Jurkat, Clone E6-1 (cell line): ENCODE measurements at places on chromosomes 7 and 10.

GRCh38 chr7:94697035-94697974 is 41.4 kb upstream of the SGCE start:
- DNase-seq, result no peak

DNA sequence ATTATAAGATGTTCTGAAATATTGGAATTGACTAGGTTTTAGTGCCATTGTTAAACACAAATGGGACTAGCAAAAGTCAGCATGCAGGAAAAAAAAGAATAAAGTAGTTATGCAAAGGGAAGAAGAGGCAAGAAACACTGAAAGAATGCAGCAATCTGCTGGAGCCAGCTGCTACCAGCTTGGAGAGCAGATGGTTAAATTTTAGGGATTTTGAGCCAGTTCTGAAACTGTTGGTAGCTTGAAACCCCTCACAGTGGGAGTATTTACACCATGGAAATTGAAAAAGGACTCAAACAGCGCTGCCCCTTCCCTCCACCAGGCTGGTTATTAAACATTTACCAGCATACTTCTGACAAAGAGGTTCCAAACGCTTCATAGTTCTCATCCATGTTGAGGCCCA is 41.0 kb downstream of the SCRN1 start:
- no peak for DNase-seq

- peak; percentile 32 for DNase-seq
These were observed 29.0 kb downstream of the GSTO2 start for GRCh38 chr10:104297697-104298660.

- no peak for DNase-seq
These were observed 36.2 kb downstream of the WASL start for GRCh38 chr7:123712619-123713018.

- DNase-seq, result no peak
These were observed 15.8 kb downstream of the TMEM254 start for GRCh38 chr10:80094231-80094630.

- no peak for DNase-seq
These were observed 29.9 kb downstream of the SNX13 start for GRCh38 chr7:17910377-17910776.

DNA sequence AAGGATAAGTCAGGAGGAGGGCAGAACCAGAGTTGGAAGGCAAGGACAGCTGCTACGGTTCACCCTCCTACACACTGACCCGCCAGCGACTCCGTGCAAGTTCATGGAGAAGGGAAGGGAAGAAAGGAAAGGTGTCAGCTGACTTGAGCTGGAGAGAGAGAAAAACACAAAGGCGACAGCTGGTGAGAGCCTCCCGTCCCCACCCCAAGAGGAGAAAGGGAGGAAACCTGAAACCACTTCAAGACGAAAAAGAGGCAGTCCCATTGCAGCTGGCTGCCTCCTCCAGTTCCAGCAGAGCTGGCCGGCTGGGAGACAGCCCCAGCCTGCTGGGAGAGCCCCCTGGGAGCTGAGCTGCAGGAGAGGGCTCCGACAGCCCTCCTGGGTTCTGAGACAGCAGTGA is 75.2 kb downstream of the PARD3 start:
- DNase-seq, result peak; percentile 70

DNA sequence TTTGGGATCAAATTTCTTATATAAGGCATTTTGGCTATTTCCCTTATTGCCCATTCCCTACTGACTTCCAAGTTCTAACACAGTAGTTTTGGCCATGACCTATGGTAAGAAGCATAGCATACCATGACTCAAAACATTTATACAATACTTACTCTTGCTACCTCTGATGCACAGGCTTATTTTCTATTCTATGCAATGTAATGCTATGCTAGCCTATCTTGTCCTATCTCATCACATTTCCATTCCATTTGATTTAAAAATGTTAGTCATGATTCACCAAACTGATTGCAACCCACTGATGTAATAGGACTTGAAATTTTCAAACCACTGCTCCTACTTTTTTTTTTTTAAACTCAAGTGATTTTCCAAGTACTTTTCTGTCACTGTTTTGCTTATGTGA is 658.5 kb downstream of the TYW1 start:
- no peak for DNase-seq

GRCh38 chr10:104260775-104261115 is 6.1 kb downstream of the GSTO1 start:
- DNase-seq, result no peak
